D721Med (cell line): ENCODE measurements at places on chromosomes 3 and 15.

- no peak for DNase-seq
Observed at GRCh38 chr15:51168700-51169099, 74.0 kb upstream of the TNFAIP8L3 start.

DNA sequence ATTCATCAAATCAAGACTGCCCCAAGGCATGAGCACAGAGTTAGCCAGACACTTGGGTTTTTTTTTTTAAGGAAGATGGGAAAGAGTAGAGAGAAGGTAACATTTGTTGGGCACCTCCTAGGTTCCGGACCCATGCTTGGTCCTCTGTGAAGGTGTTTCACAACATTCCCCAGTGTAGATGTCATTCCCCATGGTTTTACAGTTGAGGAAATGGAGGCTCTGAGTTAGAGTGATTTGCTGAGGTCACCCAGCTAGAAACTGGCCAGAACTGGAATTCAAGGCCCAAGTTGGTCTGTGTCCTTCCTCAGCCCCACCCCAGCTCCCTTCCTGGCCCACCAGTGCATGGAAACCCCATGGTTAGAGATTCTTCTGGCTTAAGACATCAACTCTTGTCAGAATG lies 19.9 kb downstream of the WNT7A start:
- DNase-seq, result no peak

- no peak for DNase-seq
Observed at GRCh38 chr3:194637066-194637465, 3.8 kb upstream of the TMEM44 start.

DNA sequence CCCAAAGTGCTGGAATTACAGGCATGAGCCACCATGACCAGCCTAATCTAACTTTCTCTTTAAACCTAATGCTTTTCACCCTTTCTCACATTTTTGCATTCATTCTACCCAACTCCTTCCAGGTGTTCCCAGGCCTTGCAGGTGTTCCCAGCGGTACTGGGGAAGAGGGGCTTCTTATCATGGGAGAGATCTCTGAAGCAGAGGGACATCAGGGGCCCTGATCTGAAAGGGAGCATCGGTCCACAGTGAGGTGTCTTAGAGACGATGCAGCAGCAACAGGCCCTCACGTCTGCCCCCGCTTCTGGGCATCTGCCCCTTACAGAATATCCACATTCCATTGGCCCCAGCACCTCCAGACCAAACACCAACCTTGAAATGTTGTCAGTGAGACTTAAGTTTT lies 29.0 kb upstream of the BDH1 start:
- DNase-seq, result no peak

GRCh38 chr3:134480546-134480945 lies 5.2 kb downstream of the ANAPC13 start:
- DNase-seq, result no peak

- DNase-seq, result no peak
Observed at GRCh38 chr3:143839980-143840379, 8.3 kb downstream of the SLC9A9 start.
